CD8-positive, alpha-beta memory T cell (primary cell): ENCODE measurements at places on chromosomes 3 and 15. TPM values are rescaled to one million over a fixed set of nuclear protein-coding genes. Genes with fewer than 3 reads are reported as not detected.

DNA sequence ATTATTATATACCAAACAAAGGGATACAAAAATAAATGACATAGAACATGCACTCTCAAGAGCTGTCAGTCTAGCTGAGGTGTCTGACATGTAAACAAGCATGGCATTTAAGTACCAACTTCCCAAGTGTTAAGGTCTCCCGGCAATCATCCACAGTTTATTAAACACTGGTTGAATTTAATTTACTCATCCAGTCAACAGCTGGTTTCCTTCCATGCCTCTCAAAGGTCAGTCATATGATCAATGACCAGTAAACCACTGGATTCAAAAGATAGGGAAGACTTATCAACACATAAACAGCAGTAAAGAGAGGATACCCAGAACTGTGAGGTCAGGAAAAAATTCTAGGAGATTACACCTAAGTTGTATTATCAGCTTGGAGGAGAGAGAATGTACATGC is 80.4 kb downstream of the ADAM10 start:
- no peak for DNase-seq

DNA sequence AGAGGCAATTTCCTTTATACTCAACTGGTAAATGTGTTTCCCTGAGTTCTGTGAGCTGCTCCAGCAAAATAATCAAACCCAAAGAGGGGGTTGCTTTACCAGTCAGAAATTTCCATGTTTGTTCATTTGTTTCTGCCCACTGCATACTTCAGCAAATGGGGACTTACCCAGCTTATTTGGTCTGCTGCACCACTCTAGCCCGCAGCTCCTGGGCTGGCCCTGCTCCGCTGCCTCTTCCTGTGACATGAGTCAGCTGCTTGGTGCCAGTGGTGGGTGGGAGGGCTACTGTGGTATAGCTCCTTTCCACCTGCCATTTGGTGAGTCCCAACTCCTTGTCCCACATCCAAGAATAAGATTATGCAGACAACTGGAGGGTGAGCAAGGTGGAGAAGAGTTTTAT is 644.2 kb downstream of the MCTP2 start:
- no peak for DNase-seq

Gene FETUB
- not detected for polyA plus RNA-seq

DNA sequence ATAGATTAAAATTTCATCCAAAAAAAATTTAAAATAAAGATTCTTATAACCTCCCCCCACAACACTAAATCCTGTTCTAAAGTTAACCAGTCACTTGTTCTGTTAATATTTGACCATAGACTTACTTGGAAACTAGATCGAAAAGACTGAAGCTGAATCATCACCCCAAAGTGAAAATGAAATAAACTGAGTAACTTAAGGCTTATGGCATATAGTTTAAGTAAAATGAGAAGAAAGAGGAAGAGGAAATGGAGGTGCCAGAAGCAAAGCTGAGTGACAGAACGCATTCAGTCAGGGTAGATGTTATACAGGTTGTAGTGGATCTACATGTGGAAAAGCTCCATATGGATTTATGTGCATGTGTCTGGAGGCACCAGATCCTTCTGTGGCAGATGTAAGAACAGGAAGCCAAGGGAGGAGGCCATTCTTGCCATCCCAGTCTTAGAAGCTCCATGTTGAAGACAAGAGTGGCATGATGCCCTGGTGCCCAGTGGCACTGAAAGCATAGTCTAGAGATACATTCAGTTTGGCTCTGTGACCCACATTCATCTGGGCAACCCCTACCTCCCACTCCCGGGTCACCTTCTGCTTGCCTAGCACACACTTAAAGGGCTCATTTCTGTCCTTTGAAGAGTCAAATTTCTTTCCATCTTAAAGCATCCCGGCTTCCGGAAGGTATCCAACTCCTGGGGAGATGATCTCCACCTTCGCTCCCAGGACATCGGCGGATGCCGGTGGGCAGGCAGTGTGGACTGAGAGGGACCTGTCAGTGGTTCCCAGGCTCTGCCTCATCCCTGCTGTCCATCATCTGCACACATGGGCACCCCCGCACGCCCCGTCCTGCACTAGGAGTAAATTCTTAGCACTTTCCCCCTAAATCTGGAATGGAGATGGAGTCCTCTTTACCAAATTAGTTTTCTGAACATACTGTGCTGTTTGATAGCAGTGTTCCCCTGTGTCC is 90.8 kb downstream of the NEO1 start:
- DNase-seq = no peak

Gene GCHFR
- 114 TPM for polyA plus RNA-seq

GRCh38 chr3:127589600-127590281 is 792 bp downstream of the TPRA1 start:
- DNase-seq = peak; percentile 23

Gene REC114
- not detected for polyA plus RNA-seq

DNA sequence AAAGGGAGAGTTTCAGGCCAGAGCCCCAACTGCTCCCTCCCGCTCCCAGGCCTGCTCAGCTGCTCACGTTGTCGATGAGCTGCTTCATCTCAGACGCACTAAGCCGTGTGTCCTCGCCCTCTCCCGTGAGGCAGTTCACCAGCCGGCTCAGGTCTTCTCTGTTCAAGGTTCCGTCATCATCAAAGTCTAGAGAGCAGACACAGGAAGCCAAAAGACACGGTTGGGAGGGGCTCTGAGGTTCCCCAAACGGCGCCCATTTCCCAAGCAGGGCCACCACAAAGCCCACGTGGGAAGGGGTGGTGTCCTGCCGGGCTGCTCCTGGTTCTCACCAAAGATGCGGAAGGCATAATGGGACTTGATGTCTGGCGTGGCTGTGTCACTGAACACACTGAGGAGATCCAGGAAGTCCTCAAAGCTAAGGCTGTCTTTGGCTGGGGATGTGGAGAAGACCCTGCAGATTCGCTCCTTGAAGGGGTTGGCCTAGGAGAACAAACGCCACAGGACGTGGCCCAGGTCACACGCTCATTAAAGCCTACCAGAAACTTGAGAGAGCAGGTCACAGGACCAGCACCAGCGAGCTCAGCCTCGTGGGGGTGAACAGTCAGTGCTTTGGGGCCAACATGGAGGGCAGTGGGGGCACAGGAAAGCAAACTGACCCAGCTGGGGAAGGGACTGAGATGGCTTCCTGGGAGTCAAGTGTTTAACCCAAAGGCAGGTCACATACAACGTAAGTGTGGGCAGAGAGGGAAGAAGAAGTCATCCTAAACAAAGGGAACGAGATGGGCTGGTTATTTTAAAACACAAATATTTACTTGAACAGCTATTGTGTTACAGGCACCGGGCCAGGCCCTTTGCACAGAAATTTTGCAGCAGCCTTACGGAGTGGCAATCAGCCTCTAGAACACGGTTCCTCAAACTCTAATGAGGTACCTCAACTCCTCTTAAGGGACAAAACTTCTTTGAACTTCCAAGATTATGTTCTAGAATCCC is 2.4 kb downstream of the CIB1 start:
- peak; percentile 85 for DNase-seq

DNA sequence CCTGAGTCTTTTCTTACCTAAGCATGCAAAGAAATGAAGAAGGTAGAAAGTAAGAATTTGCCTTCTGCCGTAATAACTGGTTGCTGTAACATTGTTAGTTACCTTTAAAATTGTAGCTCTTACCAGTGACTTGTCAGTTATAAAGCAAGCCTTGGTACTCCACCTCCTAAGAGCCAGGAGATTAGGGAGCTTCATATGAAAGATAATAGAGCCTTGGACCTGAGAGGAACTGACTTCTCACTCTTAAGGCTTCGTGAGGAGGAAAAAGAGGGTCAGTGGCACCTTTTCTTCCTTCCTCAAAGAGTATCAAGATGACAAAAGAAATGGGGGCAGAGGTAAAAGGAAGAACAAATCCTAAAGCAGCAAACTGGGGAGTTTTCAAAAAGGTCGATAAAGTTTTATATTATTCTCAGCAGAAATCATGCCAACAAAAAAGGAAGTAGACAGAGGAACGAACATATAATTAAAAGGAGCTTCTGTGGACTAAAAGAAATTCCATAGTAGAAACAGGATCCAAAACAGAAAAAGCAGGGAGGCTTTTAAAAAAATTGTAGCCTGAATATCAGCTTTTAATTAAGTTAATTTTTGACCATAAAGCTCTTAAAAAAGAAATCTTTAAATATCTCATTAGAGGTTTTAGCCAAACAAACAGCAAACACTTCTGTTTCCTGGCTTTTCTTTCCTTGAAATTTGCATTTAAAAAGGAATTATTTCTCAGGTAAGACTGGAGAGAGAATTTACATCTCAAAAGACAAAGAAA is 847.1 kb upstream of the ALCAM start:
- DNase-seq = no peak

Gene EPB42
- not detected for polyA plus RNA-seq

DNA sequence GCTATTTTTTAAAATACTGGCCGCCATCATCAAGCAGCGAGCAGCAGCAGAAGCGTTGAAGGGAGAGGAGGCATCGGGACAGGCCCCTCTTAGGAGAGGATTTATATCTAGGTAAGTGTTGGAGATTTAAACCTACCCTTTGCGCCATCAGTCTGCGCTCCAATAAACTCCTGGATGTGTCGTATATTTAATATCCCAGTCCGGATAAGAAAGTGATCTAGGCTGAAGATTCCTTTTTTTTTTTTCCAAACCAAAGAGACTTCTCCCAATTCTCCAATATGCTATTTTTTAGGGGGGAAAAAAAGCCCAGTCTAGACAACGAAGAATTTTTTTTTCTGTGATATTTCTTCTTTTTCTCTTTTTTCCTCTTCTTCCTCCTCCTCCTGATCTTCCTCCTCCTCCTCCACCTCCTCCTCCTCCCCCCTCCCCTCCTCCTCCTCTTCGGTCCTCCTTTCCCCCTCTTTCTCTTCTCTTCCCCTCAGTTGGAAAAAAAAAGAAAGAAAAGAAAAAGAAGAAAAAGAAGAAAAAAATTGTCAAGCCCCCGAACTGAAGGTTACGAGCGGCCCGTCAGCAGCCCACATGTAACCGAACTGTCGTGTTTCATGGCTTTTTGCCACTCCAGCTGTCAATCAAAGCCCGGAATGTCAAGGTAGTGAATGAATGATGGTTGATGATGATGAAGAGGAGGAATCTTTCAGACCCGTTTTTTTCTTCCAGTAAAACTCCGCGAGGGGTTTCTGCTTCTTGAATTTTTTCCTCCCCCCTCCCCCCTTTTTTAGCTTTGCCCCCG is 835 bp downstream of the MEIS2 start:
- no peak for DNase-seq

DNA sequence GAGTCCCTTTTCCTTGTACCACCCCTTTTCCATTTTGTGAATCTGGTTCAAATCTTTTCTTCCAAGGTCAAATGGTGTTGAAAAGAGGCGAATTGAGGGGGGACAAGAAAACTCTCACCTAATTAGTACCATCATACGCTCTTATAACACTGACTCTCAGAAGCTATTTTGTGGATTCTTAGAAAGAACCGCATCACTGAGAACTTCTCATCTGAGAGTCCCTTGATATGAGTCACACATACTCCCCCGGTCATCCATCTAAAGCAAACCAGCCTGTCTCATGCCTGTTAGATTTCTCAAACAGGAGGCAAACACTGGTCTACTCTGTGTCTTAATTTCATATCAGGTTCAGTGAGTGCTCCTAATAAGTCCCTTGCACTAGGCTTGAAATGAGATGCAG is 76.5 kb upstream of the SPRED1 start:
- no peak for DNase-seq

DNA sequence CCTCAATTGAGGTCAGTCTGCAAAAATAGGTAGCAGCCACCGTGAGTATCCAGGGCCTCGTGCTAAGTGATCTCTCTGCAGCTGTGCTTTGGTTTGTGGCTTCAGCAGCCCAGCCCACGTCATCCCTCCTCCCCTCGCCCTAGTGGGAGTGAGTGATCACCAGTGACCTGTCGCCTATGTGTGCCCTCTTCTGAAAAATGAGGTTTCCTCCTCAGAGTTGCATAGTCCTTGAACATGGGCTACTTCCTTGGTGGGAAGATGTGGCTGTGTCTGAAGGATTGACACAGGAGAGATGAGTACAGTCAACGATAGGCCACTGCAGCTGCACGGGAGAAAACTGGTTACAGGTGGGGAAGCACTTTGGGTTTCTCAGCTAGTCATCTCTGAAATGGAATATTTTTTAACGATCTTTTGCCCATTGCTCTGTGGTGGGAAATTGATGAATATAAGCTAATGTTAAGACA is 144.8 kb upstream of the BHLHE40 start:
- DNase-seq = peak; percentile 52

GRCh38 chr3:86654806-86655460 is 336.0 kb downstream of the VGLL3 start:
- no peak for DNase-seq

DNA sequence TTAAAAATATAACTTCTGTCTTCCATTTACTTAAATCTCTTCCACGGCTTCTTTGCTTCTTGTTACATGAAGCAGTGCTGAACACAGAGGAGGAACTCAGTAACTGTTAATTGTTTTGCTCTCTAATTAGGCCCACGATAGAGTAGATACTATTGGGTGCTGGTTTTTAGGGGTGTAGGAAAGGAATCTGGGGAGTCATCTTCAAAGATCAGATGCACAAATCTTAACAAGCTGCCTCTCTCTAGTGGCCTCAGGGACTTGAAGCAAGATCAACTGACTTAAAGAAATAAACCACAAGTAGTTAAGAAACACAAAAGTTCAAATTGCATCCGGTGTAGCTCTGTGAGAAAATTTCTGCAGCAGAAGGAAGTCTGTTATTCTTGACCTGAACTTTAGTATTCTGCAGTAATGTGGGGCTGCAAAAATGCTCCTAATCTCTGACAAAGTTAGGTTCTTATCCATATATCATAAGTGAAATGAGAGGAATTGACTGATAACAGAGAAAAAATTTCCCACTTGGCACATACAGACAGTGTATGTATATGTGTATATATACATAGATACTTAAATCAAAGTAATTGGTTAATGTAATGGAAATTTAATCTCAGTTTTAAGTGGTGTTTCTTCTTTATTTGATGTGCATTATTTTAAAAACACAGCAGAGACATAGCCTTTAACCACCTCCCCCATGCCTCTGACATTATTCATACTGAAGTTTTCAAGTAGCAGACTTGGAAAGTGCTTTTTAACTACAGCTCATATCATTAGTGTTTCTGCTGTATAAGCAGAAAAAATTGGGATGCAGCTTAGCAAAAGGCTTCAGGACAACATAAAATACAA is 51.8 kb downstream of the CHST2 start:
- peak; percentile 45 for DNase-seq

- no peak for DNase-seq
Observed at GRCh38 chr3:128228366-128228910, 75.2 kb downstream of the EEFSEC start.

DNA sequence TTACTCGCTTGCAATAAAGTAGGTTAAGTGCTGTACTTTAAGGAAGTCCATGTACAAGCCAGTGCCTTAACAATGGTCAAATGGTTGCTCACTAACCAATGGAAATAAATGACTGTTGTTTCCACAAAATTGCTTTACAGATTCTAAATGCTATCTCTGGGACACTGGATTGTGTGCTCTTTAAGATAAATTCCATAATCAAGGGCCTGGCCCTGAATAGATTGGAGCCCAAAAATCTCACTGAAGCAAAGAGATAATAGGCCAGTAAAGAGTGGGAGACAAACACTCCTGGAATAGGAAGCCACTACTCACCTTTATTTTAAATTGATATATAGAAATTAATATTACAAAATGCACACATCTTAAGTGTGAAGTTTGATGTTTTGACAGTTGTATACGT is 62.4 kb upstream of the GOLGA6B start:
- no peak for DNase-seq
